ENCODE measurements at places on chromosomes 2 and 18.

DNA sequence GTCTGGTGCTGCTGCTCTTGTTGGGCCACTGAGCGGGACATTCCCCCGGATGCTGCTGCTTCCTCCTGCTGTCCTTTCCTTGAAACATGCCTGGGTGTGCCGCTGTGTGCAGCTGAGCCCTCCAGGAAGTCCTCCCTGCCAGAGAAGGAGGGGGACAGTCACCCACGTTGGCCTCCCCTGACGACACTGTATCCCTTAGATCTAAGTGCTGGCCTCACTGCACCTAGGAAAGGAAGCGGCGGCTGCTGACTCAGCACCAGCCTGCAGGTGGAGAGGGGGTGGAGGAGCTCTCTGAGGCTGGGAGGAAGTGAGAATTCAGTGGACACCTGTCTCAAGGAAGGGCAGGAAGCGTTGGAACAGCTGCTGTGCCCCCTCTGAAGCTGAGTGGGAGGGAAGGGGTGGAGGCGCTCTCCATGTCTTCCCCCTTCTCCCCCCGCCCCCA is 239.8 kb downstream of the HAUS1 start:
- peak; percentile 60 for DNase-seq

DNA sequence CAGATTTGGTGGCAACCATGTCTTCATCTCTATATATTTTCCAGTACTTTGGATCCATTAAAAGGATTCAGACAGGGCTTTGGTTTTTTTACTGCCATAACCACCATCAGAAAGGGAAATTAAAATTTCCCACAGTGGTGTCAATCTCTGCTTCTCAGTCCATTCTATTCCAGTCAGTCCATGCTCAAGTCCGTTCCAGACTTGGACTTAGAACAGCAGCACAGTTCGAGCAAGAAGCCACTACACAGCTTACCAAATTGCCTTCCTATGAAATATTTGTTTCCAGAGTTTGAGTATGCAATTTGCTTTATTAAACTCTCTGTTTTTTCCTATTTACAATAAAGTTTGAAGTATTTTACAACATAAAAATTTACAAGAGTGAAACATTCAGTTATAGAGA is 306.5 kb upstream of the GULP1 start:
- no peak for DNase-seq

DNA sequence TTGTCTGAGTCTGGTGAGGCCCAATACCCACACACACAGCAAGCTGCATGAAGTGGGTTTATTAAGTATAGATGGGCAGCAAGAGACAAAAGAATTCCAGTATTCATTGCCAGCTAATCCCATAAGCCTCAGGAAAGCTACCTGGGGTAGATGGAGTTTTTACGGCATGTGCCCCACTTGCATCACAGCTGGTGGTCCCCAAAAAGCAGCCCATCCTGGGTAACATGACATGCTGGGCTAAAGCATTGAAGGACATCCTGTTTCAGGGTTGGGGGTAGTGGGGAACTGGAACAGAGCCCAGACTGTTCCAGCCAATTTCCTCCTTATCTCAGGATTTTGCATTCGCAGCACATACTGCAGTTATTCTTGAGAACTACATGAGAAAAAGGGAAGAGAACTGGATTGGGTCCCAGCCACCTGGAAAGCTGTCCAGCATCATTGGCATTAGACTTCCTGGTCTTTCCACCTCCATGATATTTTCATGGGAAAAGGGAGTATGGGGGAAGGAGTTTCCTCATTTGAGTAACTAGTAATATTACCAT is 240.1 kb upstream of the MMADHC start:
- no peak for DNase-seq

GRCh38 chr2:227423656-227424499 is 36.1 kb upstream of the SCYGR1 start:
- no peak for DNase-seq

GRCh38 chr18:45645610-45646009 is 30.3 kb downstream of the SLC14A2 start:
- no peak for DNase-seq

DNA sequence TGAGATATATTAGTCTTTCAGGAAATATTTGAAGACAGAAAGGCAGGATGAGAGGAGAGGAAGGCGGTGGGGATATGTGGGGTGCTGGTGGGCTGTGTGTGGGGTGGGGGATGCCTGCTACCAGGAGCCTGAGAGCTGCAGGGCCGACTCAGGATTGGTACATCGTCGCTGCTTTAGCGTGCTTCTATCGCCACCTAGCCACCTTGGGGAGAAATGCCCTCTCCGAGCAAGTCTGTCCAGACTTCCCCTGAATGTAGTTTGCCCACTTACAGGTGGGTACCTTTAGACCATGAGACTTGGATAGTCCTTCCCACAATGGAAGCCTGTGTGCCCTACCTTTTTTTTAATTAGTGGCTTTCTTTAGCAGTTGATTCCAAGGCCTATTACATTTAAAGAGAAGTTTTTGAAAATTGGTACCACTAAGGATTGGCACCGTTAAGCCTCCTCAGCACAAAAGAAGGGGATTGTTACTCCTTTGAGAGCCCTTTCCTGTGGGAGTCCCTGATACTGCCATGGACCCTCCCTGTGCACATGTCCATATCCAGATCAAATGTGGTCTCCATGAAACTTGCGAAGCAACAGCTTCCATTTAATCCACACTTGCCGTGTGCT is 114.1 kb upstream of the NDUFV2 start:
- peak; percentile 57 for DNase-seq

- no peak for DNase-seq
These were observed 65.3 kb downstream of the WDR75 start for GRCh38 chr2:189506514-189506976.

DNA sequence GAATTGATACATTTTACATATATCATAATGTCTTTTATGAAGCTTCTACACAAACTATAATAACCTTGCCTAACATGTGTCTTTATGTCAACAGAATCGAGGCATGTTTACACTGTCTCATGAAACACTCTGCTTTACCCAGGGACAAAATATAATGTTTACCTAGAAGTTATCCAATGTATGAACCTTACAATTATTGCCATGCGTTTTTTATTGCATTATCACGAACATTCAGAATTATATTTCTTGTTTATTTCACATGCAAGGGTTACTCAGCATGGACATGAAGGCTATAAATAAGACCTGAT is 19.8 kb downstream of the LONRF2 start:
- no peak for DNase-seq

DNA sequence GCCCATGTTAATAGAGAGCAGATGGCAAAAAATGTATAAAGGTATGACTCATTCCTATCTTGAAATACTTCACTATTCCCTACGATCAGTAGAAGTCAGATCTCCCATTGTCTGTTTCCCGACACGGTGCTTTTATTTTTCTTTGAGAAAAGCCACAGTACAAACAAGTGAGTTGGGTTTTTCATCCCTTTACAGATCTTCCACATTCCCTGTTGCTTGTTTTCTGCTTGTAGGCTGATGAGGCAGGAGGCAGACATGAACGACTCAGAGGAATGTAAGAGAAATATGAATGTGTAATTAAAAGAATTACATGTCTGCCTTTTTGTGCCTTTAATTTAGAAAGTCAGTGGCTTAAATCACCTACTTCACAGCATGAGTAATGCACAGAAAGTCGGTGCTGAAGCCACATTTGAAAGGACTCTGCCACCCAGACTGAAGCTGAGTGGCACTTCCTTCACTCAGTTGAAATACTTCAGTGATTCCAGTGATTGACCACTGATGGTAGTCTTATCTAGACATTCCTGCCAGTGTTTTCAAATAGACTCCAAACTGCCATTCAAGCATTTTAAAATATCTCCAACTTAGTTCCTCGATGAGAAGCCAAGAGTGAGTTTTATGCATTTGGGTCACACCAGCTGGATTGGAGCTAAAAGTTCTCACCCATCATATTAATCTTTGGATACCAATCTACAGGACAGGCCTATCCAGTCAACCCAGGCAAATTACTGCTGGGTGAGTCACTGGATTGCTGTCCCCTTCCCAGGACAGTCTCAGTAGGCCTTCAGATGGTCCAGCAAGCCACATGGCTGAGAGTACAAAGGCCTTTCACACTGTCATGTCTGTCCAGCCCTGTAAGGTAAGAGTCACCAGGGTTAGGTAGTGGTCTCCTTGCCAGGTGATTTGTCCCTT is 79.0 kb downstream of the COLEC12 start:
- DNase-seq = no peak

DNA sequence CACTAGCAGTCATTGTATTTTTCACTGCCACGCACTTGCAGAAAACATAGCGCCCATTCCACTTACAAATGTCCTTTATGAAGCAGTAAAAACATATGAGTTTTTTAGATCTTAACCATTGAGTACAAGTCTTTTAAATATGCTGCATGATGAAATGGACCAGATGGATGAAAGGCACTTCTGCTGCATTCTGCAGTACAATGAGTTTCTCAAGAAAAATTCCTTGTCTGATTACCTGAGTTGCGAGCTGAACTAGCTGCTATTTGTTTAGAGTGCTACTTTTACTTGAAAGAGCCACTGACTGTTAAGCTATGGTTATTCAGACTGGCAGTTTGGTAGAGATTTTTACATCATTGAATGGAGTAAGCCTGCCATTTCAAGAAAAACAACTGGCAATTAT is 825.5 kb upstream of the ACVR2A start:
- no peak for DNase-seq

GRCh38 chr18:61336766-61337165 is 3.5 kb downstream of the CDH20 start:
- no peak for DNase-seq

Measured in stimulated activated naive CD8-positive, alpha-beta T cell treated with anti-CD3 and anti-CD28 coated beads, Interleukin-15, Interleukin-2, amounts not matched to agents 100 U/mL and 50 U/mL, for 24 hours (primary cell).